ENCODE measurements at places on chromosomes 3 and 15. TPM values are rescaled to one million over a fixed set of nuclear protein-coding genes. Genes with fewer than 3 reads are reported as not detected.

- H3K4me1 ChIP-seq, result no peaks in the 10 kb centered on the region
- DNase-seq, result peak; percentile 4
- H3K27me3 ChIP-seq, result peaks cover 8% of the 10 kb centered on the region
- peaks cover 6% of the 10 kb centered on the region for H3K36me3 ChIP-seq
- H3K4me3 ChIP-seq, result no peak overlapping the region
Observed at GRCh38 chr3:197149-197827, 725 bp downstream of the CHL1 start.

- peaks cover 6% of the 10 kb centered on the region for H3K4me1 ChIP-seq
- no peak overlapping the region for H3K27ac ChIP-seq
- no peak overlapping the region for H3K4me3 ChIP-seq
- DNase-seq, result no peak
- no peaks in the 10 kb centered on the region for H3K36me3 ChIP-seq
Observed at GRCh38 chr3:134693804-134694203, 43.0 kb upstream of the KY start.

DNA sequence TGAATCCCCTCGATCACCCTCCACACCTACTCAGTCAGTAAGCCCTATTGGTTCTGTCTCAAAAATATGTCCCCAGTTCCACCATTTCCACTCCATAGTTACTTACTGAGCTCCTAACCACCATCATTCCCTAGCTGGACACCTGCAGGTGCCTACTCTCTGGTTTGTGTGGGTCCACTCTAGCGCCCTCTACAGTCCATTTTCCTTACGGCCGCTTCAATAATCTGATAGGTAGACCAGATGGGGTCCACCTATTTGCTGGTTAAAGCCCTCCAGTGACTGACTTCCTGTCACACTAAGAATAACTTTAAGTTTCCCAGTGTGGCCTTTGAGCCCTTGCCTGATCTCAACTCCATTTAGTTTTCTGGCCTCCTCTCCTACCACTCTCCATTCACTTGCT is 5.0 kb downstream of the GXYLT2 start:
- no peak overlapping the region for H3K4me3 ChIP-seq
- H3K4me1 ChIP-seq, result peaks cover 19% of the 10 kb centered on the region
- H3K27me3 ChIP-seq, result peaks cover 2% of the 10 kb centered on the region

DNA sequence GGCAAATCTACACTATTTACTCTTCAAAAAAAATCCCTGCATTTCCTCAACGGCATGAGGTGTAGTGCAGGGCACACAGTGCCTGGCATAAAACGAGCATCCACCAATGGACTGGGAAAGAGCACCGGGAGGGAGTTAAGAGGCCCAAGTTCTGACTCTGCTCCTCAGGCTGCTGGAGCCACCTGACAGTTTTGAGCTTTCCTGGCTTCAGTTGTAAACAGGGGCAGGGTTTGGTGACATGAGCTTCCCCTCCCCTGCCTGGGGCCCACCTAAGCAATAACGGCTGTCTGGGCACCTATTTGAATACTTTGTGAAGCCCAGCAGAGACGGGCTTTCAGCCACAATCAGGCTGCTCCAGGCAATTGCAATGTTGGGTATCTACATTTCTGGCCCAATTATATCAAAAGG is 16.4 kb downstream of the CA12 start:
- H3K27me3 ChIP-seq, result peaks cover 5% of the 10 kb centered on the region
- no peak overlapping the region for H3K4me3 ChIP-seq
- H3K27ac ChIP-seq, result no peak overlapping the region
- DNase-seq, result no peak
- peaks cover 2% of the 10 kb centered on the region for H3K4me1 ChIP-seq

ARHGAP11A gene
- 19.7 TPM for total RNA-seq

DNA sequence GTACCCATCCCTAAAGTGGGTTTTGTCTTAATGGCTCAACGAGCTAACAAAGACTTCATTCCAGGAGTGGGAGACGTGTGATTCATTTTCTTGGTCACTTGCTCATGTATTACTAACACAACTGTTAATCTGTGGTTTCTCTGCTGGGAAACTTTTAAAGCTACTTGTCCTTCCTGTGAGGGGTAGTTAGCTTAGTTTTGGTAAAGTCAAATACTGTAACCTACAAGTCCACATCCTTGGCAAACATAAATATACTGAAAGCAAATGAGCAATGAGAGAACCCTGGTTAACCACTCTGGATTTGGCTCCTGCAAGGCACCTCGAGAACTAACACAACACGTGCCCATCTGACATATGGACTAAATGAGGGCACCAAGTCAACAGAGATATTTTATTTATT is 19.9 kb downstream of the NOX5 start:
- H3K27me3 ChIP-seq, result peaks cover 4% of the 10 kb centered on the region
- H3K4me1 ChIP-seq, result no peaks in the 10 kb centered on the region

- H3K27ac ChIP-seq, result no peak overlapping the region
- no peaks in the 10 kb centered on the region for H3K36me3 ChIP-seq
- H3K4me3 ChIP-seq, result no peak overlapping the region
- DNase-seq, result no peak
- H3K27me3 ChIP-seq, result peaks cover 5% of the 10 kb centered on the region
Observed at GRCh38 chr3:194775266-194775665, 89.6 kb downstream of the FAM43A start.

KNL1 gene
- total RNA-seq, result 9.5 TPM

CILP gene
- total RNA-seq, result not detected

- no peak for DNase-seq
- no peaks in the 10 kb centered on the region for H3K36me3 ChIP-seq
- peaks cover 48% of the 10 kb centered on the region for H3K4me1 ChIP-seq
- peaks cover 2% of the 10 kb centered on the region for H3K27me3 ChIP-seq
Observed at GRCh38 chr3:195254454-195255175, 16.3 kb downstream of the XXYLT1 start.

ZIC4 gene
- 2.2 TPM for total RNA-seq

KIF15 gene
- total RNA-seq, result 6.0 TPM

EBLN2 gene
- total RNA-seq, result 9.4 TPM

- peaks cover 17% of the 10 kb centered on the region for H3K36me3 ChIP-seq
- peak overlapping the region; percentile 87 for H3K4me3 ChIP-seq
- no peak for DNase-seq
- H3K4me1 ChIP-seq, result peaks cover 32% of the 10 kb centered on the region
- H3K27ac ChIP-seq, result peak overlapping the region; percentile 57
Observed at GRCh38 chr3:128489674-128489926, 3.4 kb downstream of the GATA2 start.

GADL1 gene
- total RNA-seq, result not detected

GRCh38 chr3:46960081-46960701 is 16.4 kb downstream of the CCDC12 start:
- peak overlapping the region; percentile 98 for H3K27ac ChIP-seq
- DNase-seq, result peak; percentile 26
- peaks cover 29% of the 10 kb centered on the region for H3K4me1 ChIP-seq
- H3K36me3 ChIP-seq, result peaks cover 21% of the 10 kb centered on the region

- H3K36me3 ChIP-seq, result peaks cover 12% of the 10 kb centered on the region
- no peak for DNase-seq
- H3K27me3 ChIP-seq, result peaks cover 2% of the 10 kb centered on the region
- peak overlapping the region; percentile 13 for H3K27ac ChIP-seq
Observed at GRCh38 chr3:27431116-27431515, 53.1 kb downstream of the SLC4A7 start.

Measured in endothelial cell (in vitro differentiated cells).